Stimulated activated CD4-positive, alpha-beta T cell treated with anti-CD3 and anti-CD28 coated beads, Interleukin-12 subunit alpha, Interleukin-12 subunit beta, amount 100 ng/mL, for 24 hours (primary cell): ENCODE measurements at places on chromosomes 3 and 15.

- DNase-seq: no peak
Measured at GRCh38 chr3:4758957-4759656, 220.1 kb upstream of the BHLHE40 start.

GRCh38 chr15:95302206-95302605 is 1028.3 kb upstream of the NR2F2 start:
- no peak for DNase-seq

DNA sequence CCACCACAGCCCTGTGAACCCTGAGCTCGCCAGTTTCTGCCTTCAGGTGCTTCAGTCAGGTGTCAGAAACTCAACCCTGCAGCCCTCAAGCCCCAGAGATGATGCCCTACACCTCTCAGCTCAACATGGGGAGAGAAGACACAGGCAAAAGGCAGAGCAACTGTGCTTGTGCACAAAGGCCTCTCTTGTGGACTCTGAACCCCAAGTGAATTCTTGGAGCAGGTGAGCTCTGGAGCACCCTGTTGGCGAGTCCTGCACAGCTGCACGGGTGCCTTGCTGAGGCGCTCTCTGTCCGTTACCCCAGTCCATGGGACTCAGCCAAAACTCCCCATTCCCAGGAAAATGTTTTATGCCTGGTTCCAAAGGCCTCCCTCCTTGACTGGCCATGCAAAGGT is 197.0 kb downstream of the KLF13 start:
- no peak for DNase-seq

GRCh38 chr3:154795582-154795981 is 284.5 kb upstream of the MME start:
- no peak for DNase-seq

- DNase-seq: no peak
Measured at GRCh38 chr15:92189166-92189565, 204.5 kb upstream of the ST8SIA2 start.

- DNase-seq: no peak
Measured at GRCh38 chr15:26148156-26148860, 285.2 kb upstream of the ATP10A start.
